Stimulated activated CD8-positive, alpha-beta memory T cell treated with anti-CD3 and anti-CD28 coated beads, Interleukin-4, amount 100 ng/mL, for 48 hours (primary cell): ENCODE measurements at places on chromosomes 3 and 15.

DNA sequence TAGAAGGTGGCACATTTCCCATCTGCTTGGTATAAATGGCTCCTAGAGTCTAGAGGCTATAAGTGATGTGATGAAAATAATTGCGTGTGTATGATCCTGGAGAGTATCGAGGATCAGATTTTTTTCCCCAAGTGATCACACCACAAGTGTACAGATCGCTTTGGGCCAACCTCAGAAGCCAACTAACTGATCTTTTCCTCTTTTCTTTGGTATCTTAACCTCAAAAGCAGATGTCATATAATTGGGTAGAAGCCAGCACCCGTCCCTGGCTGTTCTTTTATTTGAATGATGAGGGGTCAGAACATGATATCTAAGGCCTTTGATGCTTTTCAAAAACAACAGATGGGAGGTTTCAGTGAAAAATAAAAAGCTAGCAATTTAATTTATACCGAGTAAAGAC is 3.3 kb downstream of the P2RY14 start:
- DNase-seq: no peak

DNA sequence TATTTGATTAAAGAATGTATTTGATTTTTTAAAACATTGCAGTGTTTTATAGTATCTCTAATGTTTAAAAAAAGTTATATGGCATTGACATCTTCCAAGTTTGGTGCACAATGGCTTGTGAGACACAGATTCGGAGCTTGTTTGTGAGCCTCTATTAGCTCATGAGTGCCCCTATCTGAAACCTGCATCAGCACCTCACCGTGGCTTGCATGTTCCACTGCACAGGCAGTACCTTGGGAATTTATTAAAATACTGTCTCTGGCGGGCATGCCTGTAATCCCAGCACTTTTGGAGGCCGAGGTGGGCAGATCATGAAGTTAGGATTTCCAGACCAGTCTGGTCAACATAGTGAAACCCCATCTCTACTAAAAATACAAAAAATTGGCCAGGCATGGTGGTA is 6.8 kb upstream of the RTP2 start:
- DNase-seq: no peak

DNA sequence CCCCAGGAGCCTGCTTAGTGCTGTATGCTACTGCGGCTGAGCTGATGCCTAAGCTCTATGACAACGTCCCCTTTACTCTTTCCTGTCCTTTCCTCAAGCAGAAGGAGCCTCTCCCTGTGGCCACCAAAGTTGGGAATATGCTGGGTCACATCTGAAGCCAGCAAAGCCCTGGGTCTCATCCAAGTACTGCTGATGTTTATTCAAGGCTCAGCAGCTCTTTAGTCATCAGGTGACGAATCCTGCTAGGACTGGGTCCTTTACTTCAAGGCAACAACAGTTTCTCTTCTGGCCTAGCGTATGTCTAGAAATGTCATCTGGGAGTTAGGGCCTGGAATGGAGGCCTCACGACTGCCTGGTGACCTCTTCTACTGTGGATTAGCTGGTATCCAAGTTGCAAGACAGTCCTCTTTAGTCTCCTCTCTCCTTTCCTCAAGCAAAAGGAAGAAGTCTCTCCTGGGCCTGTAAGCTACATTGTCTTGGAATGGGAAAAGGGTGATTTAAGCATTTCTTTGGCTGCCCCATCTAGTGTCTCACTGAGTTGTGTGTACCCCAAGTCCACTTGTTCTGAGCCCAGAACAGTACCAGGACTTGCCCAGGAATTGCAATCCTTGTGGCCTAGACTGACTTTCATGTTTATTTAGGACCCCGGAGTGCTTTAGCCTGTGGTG is 63.9 kb downstream of the TNFAIP8L3 start:
- no peak for DNase-seq

DNA sequence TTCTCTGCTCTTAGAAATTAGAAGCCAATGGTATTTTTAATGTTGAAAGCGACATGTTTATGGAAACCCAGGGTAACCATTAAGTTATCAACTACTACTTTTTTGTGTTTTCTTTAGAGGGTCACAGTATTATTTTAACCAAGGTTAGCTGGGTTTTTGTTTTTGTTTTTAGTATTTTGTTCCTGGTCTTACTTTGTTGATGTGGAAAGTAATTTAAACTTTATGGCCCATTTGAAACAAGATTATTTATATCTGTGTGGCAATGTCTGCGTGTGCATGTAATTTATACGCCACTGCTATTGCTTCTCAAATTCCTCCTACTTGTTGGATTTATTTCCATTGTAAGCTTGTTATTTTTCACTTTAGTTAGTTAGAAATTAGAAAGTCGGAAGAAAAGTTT is 722.1 kb upstream of the NR2F2 start:
- DNase-seq: no peak

GRCh38 chr15:68311859-68312557 is 34.5 kb downstream of the FEM1B start:
- DNase-seq: no peak
